Activated CD8-positive, alpha-beta memory T cell treated with anti-CD3 and anti-CD28 coated beads, Interleukin-2, amount 10 ng/mL, durations not matched to agents 7 days and 5 days (primary cell): ENCODE measurements at places on chromosomes 5 and 9. TPM values are rescaled to one million over a fixed set of nuclear protein-coding genes. Genes with fewer than 3 reads are reported as not detected.

DNA sequence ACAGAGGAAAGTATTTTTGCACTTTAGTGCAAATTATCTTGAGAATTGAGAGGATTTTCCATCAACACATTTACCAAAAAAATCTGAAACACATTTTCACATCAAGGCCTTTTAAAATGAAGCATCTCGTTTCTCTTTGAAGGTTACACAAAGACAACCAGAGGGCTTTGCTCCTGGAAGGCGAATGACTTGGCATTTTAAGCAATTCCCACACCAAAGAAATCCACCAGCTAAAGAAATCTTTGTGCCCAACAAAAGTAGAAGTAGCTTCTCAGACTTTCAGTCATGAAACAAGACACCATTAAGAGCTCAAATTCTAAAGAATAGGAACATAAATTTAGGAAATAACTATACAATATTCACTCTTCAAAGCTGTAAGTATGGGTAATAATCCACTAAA lies 59.9 kb downstream of the HABP4 start:
- no peak for DNase-seq

DNA sequence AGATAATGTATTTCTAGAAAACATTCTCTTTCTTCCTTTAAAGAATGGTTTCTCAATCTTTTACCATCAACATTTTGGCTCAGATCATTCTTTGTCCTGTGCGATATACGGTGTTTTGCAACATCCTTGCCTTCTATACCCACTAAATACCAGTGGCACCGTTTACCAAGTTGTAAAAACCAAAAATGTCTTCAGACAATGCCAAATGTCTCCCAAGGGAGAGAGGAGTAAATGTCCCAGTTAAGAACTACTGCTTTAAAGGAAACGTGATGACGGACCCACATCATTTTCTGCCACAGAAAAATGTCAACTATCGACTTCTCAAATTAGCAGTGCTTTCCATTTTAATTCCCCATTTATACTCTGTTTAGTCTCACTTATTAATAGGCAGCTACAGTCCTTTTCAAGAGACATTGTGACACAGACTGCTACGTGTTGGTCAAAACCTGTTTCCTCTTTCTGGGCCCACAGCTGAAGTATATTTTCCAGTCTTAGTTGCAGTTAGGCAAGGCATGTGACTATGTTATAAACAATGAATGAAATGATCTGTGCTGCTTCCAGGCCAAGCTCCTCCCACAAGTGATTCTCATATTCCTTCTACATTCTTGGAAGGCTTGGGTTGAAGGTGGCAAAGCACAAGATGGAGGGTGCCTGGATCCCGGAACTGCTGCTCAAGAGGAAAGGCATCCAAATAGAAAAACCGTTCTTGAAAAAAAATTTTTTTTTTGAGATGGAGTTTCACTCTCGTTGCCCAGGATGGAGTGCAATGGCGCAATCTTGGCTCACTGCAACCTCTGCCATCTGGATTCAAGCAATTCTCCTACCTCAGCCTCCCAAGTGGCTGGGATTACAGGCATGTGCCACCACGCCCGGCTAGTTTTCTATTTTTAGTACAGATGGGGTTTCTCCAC lies 8.8 kb downstream of the PRXL2C start:
- DNase-seq, result no peak

DNA sequence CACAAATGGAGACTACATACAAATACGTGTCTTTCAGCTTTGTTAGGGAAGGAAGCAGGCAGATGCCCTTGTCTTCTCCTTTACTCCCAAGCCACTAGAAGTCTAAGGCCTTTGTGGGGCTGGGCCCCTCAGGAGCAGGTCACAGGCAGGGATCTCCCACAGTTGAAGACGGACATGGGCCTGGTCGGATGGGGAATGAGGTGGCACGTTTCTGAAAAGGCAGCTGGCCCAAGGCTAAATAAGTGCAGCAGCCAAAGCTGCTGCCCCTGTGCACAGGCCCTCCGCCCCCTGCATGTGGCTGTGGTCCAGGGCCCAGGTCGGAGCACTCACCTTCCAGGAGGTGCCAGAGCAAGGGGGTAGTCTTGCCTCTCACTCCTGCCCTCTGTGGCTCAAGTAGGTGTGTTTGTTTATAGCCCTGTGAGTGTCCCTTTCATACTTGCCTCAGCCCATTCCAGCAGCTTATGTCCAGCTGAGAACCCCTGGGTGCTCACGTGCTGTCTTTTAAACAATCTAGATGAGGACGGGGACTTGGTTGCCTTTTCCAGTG lies 1.8 kb downstream of the SQSTM1 start:
- no peak for DNase-seq

- DNase-seq, result no peak
These were observed 120.9 kb downstream of the NSG2 start for GRCh38 chr5:174166231-174167079.

DNA sequence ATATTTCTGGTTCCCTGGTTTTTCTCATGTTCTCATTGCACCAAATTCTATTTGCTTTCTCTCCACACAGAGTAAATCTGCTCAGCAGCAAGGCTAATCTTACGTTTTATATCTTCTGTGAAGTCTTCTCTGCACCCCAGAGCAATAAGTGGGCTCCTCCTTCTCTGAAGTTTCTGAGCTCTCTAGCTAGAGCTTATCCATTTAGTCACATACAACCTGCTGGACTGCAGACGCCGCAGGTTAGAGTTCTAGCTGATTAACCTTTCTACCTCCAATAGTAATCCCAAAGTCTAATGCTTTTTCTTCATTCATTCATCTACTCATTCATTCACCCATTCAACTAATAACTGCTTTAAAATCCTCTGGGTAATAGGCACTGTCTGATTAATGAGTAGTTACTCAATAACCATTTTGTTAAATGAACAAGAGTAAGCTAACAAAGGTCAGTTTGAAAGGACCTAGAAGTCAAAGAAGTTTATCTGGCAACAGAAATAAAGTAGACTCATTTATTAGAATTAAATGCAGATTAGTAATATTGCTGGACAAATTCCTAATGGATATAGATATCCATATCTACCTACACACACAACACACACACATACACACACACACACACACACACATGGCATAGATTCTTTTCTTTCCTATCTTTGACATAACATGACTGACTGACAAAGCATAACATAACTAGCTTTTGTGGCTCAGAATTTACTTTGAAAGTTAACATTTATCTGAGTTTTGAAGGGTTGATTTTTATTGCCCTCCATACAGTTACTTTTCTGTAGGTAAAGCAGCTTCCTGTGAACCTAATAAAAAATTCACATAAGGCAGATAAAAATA lies 984.6 kb upstream of the SEMA6A start:
- no peak for DNase-seq

The PPP2R2B gene
- 17.0 TPM for total RNA-seq

The ANKH gene
- total RNA-seq, result 31.3 TPM

DNA sequence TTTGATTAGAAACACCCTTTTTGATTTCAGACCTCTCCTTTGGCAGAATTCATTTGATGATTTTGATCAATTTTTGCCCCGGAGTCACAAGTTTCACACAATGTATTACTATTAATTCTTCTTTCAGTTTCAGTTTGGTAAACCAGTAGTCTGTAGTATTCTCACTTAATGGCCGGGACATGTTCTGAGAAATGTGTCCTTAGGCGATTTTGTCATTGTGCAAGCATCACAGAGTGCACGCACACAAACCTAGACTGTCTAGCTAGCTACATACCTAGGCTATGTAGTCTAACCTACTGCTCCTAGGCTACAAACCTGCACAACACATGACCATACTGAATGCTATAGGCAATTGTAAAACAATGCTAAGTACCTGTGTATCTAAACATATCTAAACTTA lies 662.5 kb downstream of the IRX1 start:
- DNase-seq, result no peak

GRCh38 chr5:111735583-111736270 lies 21.3 kb downstream of the NREP start:
- no peak for DNase-seq
